Pulmonary artery endothelial cell (primary cell): ENCODE measurements at places on chromosomes 7 and 10.
A peak's percentile ranks its signal among the peaks of the same experiment; 100 is the strongest.

- no peak for DNase-seq
These were observed 220.0 kb downstream of the KIF20B start for GRCh38 chr10:89921403-89921802.

DNA sequence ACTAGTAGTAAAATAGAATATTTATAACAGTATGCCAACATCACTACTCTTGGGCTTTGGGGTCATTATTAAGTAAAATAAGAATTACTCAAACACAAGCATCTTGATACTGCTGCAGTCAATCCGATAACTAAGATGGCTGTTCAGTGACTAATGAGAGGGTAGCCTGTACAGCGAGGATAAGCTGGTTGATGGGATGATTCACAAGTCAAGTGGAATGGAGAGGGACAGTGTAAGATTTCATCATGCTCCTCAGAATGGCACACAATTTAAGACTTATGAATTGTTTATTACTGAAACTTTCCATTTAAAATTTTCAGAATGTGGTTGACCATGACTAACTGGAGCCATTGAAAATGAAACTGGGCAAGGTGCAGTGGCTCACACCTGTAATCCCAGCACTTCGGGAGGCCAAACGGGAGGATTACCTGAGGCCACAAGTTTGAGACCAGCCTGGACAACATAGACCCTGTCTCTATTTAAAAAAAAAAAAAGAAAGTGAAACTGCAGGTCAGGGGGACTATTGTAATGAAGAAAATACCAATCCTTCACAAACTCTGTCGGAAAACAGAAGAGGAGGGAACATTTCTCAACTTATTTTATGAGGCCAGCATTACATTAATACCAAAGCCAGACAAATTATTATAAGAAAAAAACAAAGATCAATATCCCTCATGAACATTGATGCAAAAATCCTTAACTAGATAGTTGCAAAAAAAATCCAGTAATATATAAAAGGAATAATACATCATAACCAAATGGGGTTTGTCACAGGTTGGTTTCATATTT, 11.2 kb downstream of the AVL9 start:
- DNase-seq: no peak

DNA sequence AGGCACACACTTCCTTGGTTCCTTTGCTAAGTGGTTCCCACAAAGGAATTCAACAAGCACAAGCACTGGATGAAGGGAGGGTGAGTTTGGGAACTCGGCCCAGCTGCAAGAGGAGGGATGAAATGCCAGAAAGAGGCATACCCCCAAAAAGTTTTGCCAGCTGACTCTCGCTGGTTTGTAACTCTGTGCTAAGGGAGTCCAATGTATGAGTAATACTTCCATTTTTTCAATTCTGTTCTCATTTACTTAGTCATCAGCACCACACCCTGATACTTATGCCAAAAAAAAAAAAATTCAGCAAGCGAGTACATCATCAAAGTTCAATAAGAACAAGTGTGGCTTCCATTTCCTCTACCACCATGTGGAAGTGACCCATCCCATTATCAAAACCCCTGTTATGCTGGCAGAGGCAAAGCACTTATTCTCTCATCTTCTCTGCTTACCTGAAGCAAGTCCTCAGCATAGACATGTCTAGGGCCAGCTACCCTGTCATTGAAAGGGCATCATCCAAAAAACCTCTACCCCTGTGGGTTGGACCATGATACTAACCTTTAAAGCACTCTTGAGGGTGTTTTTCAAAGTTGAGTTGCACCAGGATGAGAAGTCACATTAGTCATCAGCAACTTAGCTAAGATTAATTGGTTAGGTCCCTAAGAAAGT, 6.9 kb upstream of the HYCC1 start:
- DNase-seq: peak; percentile 17

GRCh38 chr10:7626283-7626682, 40.5 kb downstream of the ITIH5 start:
- DNase-seq: no peak

DNA sequence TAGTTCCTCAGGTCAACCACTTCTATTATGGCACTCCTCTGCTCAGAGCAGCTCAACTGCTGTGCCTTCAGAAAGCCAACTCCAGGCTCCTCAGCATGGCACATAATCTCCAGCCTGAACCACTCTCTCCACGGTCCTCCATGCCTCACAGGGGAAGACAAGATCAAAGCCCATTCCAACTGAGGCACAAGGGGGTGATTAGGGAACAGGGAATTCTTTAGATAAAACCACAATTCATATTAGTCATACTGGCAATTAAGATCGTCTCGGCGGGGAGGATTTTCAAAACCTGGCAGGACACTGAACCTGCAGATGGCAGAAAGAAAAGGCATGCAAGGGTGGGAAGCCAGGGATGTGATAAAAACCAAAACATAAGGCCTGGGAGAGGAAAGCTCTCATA, 361.6 kb downstream of the FGFR2 start:
- no peak for DNase-seq

DNA sequence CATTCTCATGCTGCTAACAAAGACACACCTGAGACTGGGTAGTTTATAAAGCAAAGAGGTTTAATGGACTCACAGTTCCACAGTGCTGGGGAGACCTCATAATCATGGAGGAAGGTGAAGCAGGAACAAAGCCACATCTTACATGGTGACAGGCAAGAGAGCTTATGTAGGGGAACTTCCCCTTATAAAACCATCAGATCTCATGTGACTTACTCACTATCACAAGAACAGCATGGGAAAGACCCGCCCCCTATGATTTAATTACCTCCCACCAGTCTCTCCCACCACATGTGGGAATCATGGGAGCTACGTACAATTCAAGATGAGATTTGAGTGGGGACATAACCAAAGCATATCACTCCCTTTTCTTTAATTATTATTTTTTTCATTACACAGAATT, 16.6 kb downstream of the COL28A1 start:
- DNase-seq: no peak

DNA sequence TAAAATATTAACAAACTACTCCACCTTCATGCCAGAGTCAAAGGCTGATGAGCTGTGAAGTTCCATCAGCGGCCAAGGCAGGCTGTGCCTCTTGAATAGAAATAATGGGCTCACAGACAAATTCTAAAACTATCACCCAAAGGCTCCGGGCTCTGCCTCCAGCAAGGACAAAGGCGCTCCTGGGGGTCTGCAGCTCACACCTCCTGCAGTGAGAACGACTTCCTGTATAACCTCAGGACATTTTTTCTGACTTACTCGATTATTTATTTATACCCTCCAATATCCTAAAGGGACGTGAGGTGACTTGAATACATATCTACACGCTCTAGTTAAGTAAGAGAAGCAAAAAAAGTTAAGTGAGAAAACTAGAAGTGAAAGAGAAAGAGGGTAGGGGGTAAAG, 500.7 kb downstream of the CCSER2 start:
- no peak for DNase-seq

- no peak for DNase-seq
These were observed at the start of gene TES for GRCh38 chr7:116210345-116211005. TES (plus strand) TSS chr7:116210539; CDS start chr7:116210708, 169 bp downstream.

- no peak for DNase-seq
These were observed 153.4 kb downstream of the MLLT10 start for GRCh38 chr10:21687266-21688008.

GRCh38 chr10:54368984-54369383, 432.0 kb downstream of the PCDH15 start:
- no peak for DNase-seq

DNA sequence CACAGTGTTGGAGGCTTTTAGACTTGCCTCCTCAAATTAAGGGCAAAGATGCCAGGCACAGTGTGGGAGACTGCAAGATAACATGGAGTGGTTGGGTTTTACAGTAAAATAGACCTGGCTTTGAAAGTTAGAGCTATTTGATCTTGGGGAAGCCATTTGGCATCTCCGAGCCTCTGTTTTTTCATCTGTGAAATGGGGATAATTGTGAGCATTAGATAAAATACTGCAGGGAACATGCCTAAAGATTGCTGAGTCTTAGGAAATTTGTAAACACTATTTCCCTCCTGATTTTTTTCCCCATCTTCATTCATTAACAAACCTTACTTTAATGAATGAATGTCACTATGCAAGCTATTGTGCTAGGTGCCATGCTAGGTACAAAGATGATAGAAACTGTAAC, 241.3 kb upstream of the SLC26A5 start:
- no peak for DNase-seq

- DNase-seq: peak; percentile 30
These were observed 36.3 kb downstream of the TRIL start for GRCh38 chr7:28921822-28922221.

DNA sequence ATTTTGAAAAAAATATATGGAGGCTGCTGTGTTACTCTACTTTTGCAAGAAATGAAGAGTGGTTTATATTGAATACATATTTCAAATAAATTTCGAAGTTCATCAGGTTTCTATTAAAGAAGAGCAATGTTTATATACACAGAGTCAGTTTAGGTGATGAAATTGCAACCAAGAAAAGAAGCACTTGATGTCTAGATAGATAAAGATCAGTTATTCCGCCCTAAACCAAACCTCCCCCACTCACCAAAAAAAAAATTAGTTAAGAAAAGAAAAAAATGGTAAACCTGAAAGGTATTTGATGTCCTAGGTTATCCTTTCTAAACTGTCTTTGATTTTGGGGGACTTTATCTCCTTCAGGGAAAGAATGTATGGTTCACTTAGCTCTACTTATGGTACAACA, 111.8 kb downstream of the SKIDA1 start:
- DNase-seq: no peak

DNA sequence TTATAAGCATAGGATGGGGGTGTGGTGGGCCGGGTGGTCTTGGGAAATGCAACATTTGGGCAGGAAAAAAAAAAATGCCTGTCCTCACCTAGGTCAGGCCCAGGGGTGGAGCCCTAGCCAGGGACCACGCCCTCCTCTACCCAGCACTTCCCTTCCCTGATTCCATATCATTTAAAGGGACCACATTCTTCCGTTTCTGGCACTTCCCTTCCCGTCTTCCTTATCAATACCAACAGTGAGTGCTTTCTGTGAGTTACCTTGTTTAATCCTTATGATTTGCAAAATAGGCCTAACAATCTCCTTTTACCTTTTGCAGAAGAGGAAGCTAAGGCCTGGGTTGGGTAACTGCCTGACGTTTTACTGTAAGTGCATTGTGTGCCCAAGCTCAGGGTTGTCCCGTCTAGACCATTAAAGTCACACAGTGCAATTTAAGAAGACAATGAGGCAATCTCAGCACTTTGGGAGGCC, 16.7 kb upstream of the C10orf95 start:
- DNase-seq: no peak

DNA sequence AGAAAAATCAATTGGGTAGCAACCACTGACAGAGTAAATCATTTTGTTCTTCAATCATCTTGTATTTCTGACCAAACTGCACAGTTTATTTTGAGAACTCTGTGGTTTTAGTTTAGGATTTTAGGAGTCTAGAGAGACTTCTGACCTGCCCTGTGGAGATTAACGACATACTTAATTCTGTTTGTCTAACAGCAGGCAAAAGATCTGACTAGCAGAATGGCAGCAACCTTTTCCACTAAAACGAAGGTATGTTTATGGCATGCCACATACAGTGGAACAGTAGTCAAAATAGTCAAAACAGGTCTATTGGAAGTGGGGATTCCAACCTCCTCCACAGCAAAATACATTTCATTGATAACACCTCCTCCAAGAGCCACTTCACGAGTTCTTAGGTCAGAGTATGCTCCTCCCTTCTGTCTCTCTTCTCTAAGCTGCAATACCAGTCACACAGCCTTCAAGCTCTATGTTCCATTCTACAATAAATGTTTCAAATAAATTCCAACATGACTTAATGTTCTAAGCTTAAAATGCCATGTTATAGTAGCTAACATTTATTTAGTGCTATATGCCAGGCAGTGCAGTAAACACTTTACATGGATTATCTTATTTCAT, 34.4 kb downstream of the NRCAM start:
- no peak for DNase-seq

DNA sequence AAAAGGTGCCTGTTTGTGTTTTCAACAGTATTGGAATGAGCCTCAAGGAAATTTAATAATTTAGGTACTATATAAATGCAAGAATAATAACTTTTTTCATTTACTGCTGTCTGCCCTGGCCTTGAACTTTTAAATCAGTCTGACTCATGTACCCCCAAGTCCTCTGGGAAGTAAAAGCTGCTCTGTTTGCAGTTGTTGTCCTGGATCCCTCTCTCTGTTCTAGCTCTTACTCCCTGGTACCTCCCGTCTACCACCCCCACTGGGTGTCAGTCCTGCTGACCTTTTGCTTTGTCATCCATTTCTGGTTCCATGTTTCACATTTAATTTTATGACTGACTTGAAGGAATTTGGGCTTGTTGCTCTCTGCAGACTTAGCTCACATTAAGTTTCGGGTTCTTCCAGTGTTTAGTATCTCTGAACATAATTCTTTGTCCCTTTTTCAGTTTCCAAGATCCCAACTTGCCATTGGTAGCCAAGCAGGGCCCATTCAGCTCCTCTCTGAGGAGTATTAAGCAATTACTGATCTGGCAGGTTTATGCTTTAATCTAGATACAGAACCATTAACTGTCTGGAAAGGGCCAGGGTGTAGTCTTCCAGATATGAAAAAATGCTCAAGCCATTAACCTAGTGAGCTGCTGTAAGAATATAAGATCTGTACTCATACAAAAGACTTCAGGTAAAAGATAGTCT, 208.7 kb upstream of the FAM3C start:
- no peak for DNase-seq

- no peak for DNase-seq
These were observed 50.5 kb upstream of the GTF2I start for GRCh38 chr7:74606909-74607510.

DNA sequence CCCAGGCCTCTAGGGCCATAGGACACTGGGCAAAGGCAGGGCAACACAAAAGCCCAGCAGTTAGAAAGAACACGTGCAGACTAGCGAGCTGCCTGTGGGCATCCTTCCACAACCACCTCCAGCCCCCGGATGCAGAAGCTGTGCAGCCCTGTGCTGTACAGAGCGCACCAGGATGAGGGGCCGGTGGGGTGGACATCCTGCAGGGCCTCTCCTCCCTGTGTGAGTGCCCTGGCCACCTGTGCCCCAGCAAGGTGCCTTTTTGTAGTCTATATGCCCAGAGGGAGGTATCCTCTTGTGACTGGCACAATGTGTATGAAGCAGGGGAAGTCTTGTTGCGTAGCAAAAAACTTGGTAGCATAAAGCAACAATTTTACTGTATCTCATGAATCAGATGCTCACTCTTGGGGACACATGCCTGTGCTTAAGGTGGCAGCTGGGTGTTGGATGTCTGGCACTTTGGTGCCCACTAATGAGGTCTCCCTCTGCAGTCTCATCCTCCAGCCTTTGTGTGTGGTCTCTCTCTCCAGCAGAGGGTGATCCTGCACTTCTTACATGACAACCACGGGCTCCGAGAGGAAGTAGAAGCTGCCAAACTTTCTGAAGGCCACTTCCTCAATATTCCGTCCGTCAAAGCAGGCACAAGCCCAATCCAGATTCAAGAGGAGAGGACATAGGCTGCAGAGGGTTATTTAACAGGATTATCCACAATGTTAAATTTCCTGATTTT, 8.7 kb downstream of the NCAPG2 start:
- DNase-seq: peak; percentile 69

GRCh38 chr10:90775351-90776028, 82.3 kb downstream of the HTR7 start:
- DNase-seq: no peak

DNA sequence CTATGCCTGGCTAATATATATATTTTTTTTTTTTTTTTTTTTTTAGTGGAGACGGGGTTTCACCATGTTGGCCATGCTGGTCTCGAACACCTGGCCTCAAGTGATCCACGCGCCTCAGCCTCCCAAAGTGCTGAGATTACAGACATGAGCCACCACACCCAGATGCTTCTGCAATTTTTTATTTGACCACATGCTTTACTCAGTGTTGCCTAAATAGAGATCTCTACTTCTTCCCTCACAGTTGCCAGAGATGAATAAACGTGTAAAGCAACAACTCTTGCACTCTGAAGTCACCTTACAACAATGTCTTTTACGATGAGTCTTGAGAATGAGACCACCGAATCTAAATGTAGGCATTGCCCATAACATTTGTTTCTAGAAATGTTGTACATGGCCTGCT, 107.9 kb upstream of the FRMD4A start:
- DNase-seq: no peak
